Osteocyte (in vitro differentiated cells): ENCODE measurements at places on chromosomes 4 and X. TPM values are rescaled to one million over a fixed set of nuclear protein-coding genes. Genes with fewer than 3 reads are reported as not detected.

GRCh38 chr4:79258614-79259176, 67.2 kb downstream of the NAA11 start:
- no peaks in the 10 kb centered on the region for H3K27me3 ChIP-seq
- no peak overlapping the region for H3K27ac ChIP-seq
- no peaks in the 10 kb centered on the region for H3K4me1 ChIP-seq
- no peak for DNase-seq
- no peak overlapping the region for H3K4me3 ChIP-seq
- H3K36me3 ChIP-seq: no peaks in the 10 kb centered on the region

GRCh38 chr4:115851918-115852766, 738.7 kb upstream of the NDST4 start:
- H3K4me1 ChIP-seq: peaks cover 1% of the 10 kb centered on the region
- DNase-seq: no peak
- peaks cover 5% of the 10 kb centered on the region for H3K27me3 ChIP-seq
- no peaks in the 10 kb centered on the region for H3K36me3 ChIP-seq

- no peak overlapping the region for H3K27ac ChIP-seq
- no peaks in the 10 kb centered on the region for H3K27me3 ChIP-seq
- H3K4me3 ChIP-seq: no peak overlapping the region
- no peaks in the 10 kb centered on the region for H3K4me1 ChIP-seq
- no peaks in the 10 kb centered on the region for H3K36me3 ChIP-seq
- DNase-seq: no peak
These were observed 733.7 kb upstream of the PABPC4L start for GRCh38 chr4:134935320-134935719.

DNA sequence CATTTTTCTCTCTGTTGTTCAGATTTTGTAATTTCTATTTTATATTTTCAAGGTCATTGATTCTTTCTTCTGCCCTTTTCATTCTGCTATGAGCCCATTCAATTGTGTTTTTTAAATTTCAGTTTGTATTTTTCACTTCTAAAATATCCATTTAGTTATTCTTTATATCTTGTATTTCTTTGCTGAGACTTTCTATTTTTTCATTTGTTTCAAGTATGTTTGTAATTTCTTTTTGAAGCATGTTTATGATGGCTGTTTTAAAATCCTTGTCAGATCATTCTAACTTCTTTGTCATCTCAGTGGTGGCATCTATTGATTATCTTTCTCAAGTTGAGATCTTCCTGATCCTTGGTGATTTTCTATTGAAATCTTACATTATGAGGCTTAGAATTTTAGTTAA, 157.2 kb upstream of the USP9X start:
- no peak for DNase-seq
- H3K27me3 ChIP-seq: no peaks in the 10 kb centered on the region
- no peak overlapping the region for H3K4me3 ChIP-seq
- H3K36me3 ChIP-seq: no peaks in the 10 kb centered on the region
- no peak overlapping the region for H3K27ac ChIP-seq
- peaks cover 11% of the 10 kb centered on the region for H3K4me1 ChIP-seq

GRCh38 chr4:101307899-101308298, 39.4 kb downstream of the PPP3CA start:
- DNase-seq: no peak
- no peaks in the 10 kb centered on the region for H3K27me3 ChIP-seq
- no peak overlapping the region for H3K27ac ChIP-seq
- H3K4me3 ChIP-seq: no peak overlapping the region

DNA sequence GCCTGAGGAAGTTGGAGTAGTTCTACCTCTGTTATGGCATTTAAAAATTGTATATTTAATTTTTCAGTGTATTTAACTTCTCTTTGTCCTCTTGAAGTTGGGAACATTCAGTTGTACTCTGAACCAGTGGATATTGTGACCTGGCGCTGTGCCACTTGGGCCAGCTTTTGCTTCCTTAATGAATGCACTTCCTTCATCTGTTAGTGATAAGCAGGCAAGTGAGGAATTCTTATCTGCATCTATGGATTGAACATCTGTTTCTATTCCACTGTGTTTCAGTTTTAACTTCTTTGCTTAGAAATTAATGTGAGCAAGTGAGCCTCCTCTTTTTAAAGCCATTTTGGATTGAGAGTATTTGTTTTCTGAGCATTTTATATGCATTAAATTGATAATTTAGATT, 128.3 kb downstream of the UCHL1 start:
- no peaks in the 10 kb centered on the region for H3K36me3 ChIP-seq
- no peak overlapping the region for H3K4me3 ChIP-seq
- DNase-seq: no peak

- H3K4me1 ChIP-seq: peaks cover 27% of the 10 kb centered on the region
- H3K4me3 ChIP-seq: no peak overlapping the region
- no peaks in the 10 kb centered on the region for H3K27me3 ChIP-seq
These were observed 315.5 kb downstream of the CAMK2D start for GRCh38 chr4:113446019-113446418.

DNA sequence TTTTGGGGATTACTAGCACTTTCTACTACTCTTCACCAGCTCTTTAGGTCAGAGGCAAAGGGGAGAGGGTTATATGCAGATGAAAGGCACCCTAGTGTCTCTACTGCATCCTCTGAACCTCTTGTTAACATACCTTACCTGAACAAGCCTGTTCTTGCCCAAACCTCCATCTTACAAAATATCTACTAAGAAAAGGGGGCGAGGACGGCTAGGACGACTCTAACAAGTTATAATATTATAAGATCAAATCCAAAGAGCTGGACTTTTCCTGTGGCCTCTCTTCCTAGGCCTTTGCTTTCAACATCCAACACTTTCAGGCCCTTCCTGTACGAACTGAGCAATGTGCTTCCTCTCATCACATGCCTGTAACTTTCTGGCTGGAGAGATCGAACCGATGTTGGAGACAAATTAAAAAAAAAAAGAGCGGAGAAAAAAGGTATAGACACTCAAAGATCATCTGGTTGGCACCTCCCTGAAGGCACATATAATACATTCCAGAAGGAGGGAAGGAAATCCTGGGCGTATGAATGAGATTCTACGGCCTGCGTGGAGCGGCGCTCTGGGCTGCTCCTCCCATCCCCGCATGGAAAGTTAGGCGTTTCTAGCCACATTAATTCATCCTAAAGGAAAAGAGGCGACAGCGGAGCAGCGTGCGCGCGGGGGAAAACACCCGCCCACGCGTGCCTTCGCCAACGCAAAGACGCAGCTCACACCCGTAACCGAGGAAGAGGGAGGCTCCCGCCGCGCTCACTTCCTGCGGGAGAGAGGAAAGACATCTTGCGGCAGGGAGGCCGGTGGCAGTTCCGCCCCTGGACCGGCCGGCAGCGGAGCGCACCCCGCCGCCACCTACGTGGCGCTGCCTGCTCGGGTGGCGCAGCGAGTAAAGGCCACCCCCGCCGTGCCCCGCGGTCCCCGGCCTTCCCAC, 808 bp downstream of the PRDM5 start:
- no peaks in the 10 kb centered on the region for H3K27me3 ChIP-seq
- peak; percentile 88 for DNase-seq

- no peak overlapping the region for H3K4me3 ChIP-seq
- no peak for DNase-seq
- H3K27ac ChIP-seq: peak overlapping the region; percentile 2
- peaks cover 24% of the 10 kb centered on the region for H3K4me1 ChIP-seq
These were observed 6.2 kb downstream of the TCEAL9 start for GRCh38 chrX:103362474-103362873.

- peak overlapping the region; percentile 81 for H3K4me3 ChIP-seq
- DNase-seq: no peak
- no peaks in the 10 kb centered on the region for H3K27me3 ChIP-seq
- H3K36me3 ChIP-seq: no peaks in the 10 kb centered on the region
- peaks cover 6% of the 10 kb centered on the region for H3K4me1 ChIP-seq
These were observed 29.0 kb downstream of the PDHA1 start for GRCh38 chrX:19372547-19373331.

DNA sequence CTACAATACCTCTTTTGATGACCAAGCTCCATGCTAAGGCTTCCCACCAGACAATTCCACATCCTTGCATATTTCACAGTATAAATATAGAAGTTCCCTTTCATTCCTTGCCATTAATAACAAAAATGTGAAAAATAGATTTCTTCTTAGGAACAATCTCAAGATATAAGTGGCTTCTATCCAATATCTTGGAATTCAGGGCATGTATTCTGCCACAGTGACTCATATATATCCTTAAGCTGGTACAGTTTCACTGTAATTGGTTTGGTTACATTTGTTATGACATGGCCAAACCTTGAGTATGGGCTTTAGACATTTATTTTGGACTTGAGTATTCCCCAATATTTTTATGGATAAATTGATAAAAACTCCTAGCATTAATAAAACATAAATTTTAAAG, 181.7 kb upstream of the DDX53 start:
- H3K4me1 ChIP-seq: peaks cover 7% of the 10 kb centered on the region
- no peaks in the 10 kb centered on the region for H3K36me3 ChIP-seq
- peak overlapping the region; percentile 51 for H3K27ac ChIP-seq
- no peak for DNase-seq

- H3K36me3 ChIP-seq: no peaks in the 10 kb centered on the region
- DNase-seq: no peak
- no peak overlapping the region for H3K27ac ChIP-seq
- H3K4me1 ChIP-seq: no peaks in the 10 kb centered on the region
- no peak overlapping the region for H3K4me3 ChIP-seq
These were observed 187.0 kb upstream of the LDB2 start for GRCh38 chr4:17085416-17085815.

GRCh38 chrX:93420525-93421082, 252.8 kb downstream of the NAP1L3 start:
- H3K4me3 ChIP-seq: no peak overlapping the region
- H3K4me1 ChIP-seq: no peaks in the 10 kb centered on the region
- no peaks in the 10 kb centered on the region for H3K27me3 ChIP-seq
- no peak overlapping the region for H3K27ac ChIP-seq

Gene TMEM185A
- 26.5 and 36.4 TPM in 2 replicates for total RNA-seq

Gene FAT4
- 106 and 114 TPM in 2 replicates for total RNA-seq

Gene HTR2C
- not detected in 2 replicates for total RNA-seq

Gene SLC10A3
- total RNA-seq: 20.6 and 22.4 TPM in 2 replicates
